Left kidney (tissue), 8 donors: ENCODE measurements at places on chromosomes 4 and X.

- DNase-seq = no peak
Measured at GRCh38 chrX:1877780-1878179, 262.9 kb downstream of the ASMT start.

- no peak for DNase-seq
Measured at GRCh38 chr4:149765630-149766029, 50.0 kb downstream of the IQCM start.

GRCh38 chr4:169199184-169199583, 71.6 kb downstream of the SH3RF1 start:
- no peak for DNase-seq

GRCh38 chr4:32025851-32026459, 1305.8 kb downstream of the PCDH7 start:
- DNase-seq = no peak

DNA sequence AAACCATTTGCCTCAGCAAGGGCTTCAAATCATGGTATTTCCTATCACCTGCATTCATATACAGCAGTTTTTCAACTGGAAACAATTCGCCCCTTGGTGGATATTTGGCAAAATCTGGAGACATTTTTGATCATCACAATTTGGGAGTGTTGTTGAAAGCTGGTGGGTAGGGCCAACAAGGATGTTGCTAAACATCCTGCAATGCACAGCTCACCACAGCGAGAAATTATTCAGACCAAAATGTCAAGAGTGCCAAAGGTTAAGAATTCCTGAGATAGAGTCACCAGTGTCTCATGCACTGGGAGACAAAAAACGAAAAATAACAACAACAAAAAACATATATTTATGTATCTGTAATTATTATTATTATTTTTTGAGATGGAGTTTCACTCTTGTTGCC, 435.2 kb upstream of the CTSO start:
- no peak for DNase-seq

- DNase-seq = no peak
Measured at GRCh38 chr4:19992471-19993093, 259.1 kb upstream of the SLIT2 start.

- no peak for DNase-seq
Measured at GRCh38 chr4:186299291-186299690, 33.3 kb downstream of the F11 start.

DNA sequence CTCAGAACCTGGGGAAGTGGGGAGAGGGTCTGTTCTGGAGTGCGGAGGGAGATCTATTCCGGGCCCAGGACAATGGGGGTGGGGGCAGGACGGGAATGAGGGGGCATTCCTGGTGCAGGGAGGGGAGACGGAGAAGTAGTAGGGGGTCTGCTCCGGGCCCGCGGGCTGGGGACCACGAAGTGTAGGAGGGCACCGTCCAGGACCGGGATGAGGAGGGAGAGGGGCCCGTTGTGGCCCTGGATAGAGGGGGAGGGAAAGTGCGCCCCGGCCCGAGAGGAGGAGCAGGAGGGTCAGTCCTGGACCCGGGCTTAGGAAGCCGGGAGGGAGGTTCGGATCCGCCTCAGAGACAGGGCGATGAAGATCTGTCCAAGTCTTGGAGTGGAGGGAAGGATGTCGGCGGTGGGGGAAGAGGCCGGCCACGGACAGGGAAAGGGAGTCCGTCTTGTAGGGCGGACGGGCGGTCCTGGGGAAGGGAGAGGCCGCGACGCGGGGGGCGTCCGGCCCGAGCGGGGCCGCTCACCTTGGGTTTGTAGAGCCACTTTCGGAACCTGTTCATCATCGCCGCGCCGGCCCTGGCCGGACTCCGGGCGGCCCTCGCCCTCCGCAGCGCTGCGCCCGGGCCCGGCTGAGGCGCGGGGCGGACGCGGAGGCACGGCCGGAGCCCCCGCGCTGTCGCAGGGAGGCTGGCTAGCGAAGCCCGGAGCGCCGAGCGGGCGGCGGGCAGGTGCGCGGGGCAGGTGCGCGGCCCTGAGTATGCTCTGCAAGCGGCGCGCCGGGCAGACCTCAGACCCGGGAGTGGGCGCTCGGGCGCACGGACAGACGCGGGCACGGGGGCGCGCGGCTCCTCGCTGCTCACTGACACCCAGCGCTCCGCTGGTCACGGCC, at the start of gene ZFYVE28:
TSS of gene ZFYVE28 (minus strand) at position 881 of the 885 bp plus-strand sequence. CDS start at position 559, 322 bp downstream.
- DNase-seq = no peak

GRCh38 chr4:147318586-147318985, 162.3 kb upstream of the EDNRA start:
- no peak for DNase-seq

GRCh38 chr4:141347684-141348083, 127.0 kb downstream of the ZNF330 start:
- no peak for DNase-seq

- DNase-seq = no peak
Measured at GRCh38 chrX:39335513-39336235, 534.4 kb downstream of the MID1IP1 start.

DNA sequence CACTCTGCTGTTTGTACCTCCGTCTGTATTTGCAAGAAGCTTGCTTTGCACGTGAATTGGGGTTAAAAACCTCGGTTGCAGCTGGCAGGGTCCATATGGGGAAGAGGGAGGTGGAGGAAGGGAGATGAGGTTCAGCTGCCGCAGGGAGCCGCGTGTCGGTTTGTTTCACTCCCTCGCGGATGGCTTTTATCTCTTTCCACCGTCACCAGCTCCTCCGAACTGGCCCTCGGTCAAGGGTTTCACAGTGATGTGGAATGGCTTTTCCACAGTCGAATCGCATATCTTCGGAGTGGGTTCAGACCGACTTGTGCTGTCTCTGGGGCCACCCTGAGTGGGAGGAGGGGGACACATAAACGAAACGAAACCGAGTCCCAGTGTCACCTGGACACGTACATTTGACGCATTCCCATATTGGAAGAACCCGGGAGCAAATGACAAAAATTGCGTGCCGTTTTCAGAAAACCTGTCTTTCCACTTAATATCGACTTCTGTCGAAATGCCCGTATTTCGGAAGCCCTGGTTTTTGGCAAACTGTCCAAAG, 929 bp downstream of the ZBTB33 start:
- DNase-seq = peak; percentile 34
